ENCODE measurements at places on chromosomes 13 and 19.
A peak's percentile ranks its signal among the peaks of the same experiment; 100 is the strongest.

DNA sequence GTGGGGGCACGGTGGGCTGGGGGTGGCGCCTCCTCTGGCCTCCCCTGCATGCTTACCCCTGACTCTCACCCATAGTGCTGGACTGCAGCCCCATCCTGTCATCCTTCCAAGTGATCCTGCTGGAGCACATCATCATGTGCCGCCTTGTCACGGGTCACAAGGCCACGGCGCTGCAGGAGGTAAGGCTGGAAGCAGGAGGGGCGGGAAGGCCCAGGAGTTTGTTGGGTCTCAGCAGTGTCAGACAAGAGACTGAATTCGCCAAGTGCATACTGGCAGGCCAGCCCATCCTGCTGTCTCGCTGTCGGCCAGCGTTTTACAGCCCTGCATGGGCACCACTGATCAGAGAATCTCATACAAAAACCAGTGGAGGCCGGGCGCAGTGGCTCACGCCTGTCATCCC, 23.1 kb downstream of the MAU2 start:
- DNase-seq: no peak

GRCh38 chr13:99260216-99260615, 2.0 kb upstream of the GPR18 start:
- DNase-seq: no peak

DNA sequence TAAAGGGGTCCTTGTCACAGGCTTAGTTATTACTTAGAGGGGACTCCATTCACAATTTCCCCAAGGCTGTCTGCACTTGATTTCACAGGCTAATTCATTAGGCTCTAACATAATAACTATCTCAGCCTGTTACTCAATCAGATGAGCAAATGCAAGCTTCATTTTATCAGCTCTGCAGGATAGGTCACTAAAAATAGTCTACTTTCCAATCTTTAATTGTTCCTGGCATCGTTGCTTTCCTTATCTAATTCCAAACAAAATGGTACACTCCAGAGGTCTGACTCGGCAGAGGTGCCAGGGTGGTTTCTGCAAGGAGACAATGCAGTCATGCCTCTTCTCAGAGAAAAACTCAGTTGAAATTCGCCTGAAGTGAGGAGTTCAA, 69.7 kb upstream of the SLC15A1 start:
- no peak for DNase-seq

DNA sequence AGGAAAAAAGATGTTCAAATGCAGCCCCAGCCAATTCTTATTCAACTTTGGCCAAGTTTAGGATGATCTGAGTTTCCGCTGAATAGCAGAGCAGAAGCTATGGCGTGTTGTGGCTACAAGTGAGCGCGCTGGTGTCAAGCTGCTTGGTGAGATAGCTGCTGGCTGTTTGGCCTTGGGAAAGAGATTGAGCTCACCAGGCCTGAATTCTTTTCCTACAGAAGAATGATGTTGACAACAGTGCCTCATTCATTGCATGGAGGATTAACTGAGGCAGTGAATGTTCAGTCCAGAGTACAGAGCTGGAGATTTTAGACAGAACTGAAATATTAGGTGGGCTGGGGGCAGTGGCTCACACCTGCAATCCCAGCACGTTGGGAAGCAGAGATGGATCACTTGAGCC, 31.5 kb upstream of the MAP3K10 start:
- DNase-seq: no peak

DNA sequence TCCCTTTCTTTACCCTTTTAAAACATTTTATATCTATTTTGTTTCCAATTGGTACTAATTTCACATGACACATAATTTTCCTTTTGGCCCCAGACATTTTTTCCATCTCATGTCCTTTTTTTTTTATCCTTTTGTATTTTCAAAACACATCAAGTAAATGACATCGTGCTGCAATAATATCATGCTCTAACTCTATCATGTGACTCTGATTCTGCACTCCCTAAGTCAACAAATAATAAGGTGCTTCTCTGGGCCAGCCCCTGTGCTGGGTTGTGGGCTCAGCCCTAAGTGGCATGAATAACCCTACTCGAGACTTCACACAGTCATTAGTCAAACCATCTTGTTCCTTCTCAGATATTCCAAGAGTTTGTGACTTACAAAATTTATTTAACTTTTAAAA, 21.7 kb downstream of the NALCN start:
- no peak for DNase-seq

GRCh38 chr19:13055213-13056051, 47.2 kb downstream of the LYL1 start:
- no peak for DNase-seq

DNA sequence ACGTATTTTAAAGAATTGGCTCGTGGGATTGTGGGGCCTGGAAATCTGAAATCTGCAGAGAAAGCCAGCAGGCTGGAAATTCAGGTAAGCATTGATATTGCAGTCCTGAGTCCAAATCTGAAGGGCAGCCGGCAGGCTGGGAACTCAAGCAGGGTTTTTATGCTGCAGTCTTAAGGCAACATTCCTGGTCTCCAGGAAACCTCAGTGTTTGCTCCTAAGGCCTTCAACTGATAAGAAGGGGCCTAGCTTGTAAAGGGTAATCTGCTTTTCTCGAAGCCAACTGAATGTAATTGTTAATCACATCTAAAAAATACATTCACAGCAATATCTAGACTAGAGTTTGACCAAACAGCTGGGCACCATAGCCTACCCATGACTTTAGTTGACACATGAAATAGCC, 154.4 kb downstream of the EFNB2 start:
- no peak for DNase-seq

GRCh38 chr19:49987159-49987698, 26.3 kb upstream of the SIGLEC11 start:
- peak; percentile 31 for DNase-seq

- no peak for DNase-seq
These were observed 8.7 kb downstream of the GPX4 start for GRCh38 chr19:1112268-1113029.

DNA sequence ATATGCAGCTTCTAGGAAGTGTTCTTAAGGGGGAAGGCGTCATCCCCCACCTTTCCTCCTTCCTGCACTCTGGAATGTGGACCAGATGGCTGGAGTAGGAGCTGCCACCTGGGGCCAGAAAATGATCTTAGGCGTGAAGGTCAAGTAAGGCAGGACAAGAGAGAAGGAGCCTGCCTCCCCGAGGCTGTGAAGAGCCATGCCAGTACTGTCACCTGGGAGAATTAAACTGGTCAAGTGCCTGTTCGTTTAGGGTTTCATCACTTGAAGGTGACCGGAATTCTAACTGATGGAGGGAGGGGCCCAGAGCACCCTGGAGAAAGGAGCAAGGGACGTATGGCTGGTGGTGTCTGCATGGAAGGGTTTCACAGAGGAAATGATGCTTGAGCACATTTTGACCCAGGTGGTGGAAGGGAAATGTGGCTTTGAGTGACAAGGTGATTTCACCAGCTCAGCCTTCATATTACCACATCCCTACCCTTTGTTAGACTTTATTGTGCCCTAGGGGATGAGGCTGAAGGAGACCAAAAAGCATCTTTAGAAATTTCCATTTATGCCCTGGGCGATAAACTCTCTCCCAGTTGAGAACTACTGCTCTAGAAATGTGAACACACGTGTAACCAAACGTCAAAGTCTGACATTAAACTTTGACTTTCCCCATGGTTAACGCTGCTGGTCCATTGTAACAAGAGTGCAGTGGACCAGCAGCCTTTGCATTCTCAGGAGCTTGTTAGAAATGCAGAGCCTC, 37.5 kb downstream of the PPP2R1A start:
- DNase-seq: no peak

GRCh38 chr19:28350673-28351072, 862.3 kb downstream of the UQCRFS1 start:
- DNase-seq: no peak

GRCh38 chr19:29724746-29725145, 9.7 kb upstream of the C19orf12 start:
- DNase-seq: no peak

GRCh38 chr19:50703915-50704796, 15.4 kb downstream of the SHANK1 start:
- DNase-seq: no peak

GRCh38 chr19:2359992-2360685, at the start of gene TMPRSS9:
Gene TMPRSS9 (plus strand): TSS chr19:2360265. CDS start chr19:2389786, 29,521 bp downstream.
- DNase-seq: no peak

GRCh38 chr19:42466521-42467182, 23.9 kb upstream of the CXCL17 start:
- no peak for DNase-seq
